ENCODE measurements at places on chromosomes 2 and 18.

DNA sequence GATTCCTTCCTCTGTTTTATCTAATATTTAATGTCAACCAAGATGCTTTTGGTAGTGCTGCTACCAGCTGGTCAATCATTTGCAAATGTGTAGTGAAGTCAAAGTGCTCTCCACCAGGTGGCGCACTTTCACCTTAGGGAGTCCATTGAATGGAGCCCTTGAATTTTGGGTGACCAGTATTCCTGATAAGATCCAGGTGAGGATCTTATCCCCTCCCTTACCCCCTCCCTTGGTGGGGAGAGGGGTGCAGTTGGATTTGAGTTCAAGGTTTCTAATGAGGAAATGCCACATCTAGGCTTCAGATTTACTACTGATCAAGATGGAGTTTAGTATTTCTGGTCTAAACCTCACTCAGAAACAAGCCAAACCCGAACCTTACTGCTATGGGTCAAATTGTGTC, 12.0 kb upstream of the E2F6 start:
- DNase-seq: peak; percentile 62
- no peak overlapping the region for H3K27ac ChIP-seq
- H3K4me3 ChIP-seq: no peak overlapping the region
- peaks cover under 1% of the 10 kb centered on the region for H3K4me1 ChIP-seq
- peaks cover 6% of the 10 kb centered on the region for H3K27me3 ChIP-seq
- H3K36me3 ChIP-seq: peaks cover 11% of the 10 kb centered on the region

DNA sequence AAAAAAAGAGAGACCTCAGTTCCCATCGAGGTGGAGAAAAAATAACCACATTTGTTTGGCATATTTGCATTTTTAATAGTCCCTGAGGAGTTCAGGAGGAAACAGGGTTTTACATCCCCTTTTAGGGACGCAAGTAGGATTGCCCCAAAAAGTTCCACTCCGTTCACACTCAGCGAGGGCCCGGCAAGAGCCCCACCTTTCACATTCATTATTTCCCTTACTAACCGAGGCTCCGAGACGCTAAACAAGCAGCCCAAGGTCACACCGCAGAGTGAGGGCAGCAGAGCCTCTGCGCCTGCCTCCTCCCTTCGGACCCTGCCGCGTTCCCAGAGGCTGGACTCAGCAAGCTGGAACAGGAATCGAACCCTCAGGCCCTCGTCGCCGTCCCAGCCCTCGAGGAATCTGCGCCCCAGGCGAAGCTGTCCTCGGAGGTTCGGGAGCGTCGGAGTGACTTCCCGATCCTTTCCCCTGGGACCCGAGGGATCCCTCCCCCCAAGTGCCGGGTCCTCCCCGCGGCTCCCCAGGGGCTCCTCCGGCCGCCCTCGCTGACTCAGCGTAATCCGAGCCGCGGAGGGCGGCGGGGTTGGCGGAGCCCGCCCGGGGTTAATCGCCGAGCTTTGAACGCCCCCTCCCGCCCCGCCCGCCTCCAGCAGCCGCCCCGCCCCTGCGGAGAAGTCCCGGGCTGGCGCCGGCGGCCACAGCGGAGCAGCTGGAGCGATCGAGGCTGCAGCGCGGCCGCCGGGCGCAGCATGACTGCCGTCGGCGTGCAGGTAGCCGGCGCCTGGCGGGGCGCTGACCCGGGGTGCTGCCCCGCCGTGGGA, at the start of gene TMEM37:
TSS of gene TMEM37 (plus strand) at position 700 of the 821 bp plus-strand sequence. CDS start at position 750, 50 bp downstream.
- H3K4me1 ChIP-seq: peaks cover 8% of the 10 kb centered on the region
- peak within 1 kb of the TSS; percentile 65 for H3K4me3 ChIP-seq
- no peak within 1 kb of the TSS for H3K27ac ChIP-seq
- no peaks in the 10 kb centered on the region for H3K36me3 ChIP-seq
- no peak for DNase-seq

GRCh38 chr2:227864161-227864756, 7.2 kb upstream of the DAW1 start:
- no peaks in the 10 kb centered on the region for H3K4me1 ChIP-seq
- H3K27ac ChIP-seq: no peak overlapping the region
- DNase-seq: no peak
- no peak overlapping the region for H3K4me3 ChIP-seq

GRCh38 chr2:183375821-183376220, 251.6 kb downstream of the NUP35 start:
- H3K4me1 ChIP-seq: no peaks in the 10 kb centered on the region
- H3K4me3 ChIP-seq: no peak overlapping the region
- no peak overlapping the region for H3K27ac ChIP-seq
- H3K36me3 ChIP-seq: no peaks in the 10 kb centered on the region
- no peak for DNase-seq
- H3K27me3 ChIP-seq: no peaks in the 10 kb centered on the region

- peaks cover 11% of the 10 kb centered on the region for H3K27me3 ChIP-seq
- H3K4me3 ChIP-seq: peak overlapping the region; percentile 78
- H3K4me1 ChIP-seq: peaks cover 5% of the 10 kb centered on the region
- H3K27ac ChIP-seq: no peak overlapping the region
- H3K36me3 ChIP-seq: no peaks in the 10 kb centered on the region
Observed at GRCh38 chr2:170409164-170409535, 231.2 kb downstream of the MYO3B start.

DNA sequence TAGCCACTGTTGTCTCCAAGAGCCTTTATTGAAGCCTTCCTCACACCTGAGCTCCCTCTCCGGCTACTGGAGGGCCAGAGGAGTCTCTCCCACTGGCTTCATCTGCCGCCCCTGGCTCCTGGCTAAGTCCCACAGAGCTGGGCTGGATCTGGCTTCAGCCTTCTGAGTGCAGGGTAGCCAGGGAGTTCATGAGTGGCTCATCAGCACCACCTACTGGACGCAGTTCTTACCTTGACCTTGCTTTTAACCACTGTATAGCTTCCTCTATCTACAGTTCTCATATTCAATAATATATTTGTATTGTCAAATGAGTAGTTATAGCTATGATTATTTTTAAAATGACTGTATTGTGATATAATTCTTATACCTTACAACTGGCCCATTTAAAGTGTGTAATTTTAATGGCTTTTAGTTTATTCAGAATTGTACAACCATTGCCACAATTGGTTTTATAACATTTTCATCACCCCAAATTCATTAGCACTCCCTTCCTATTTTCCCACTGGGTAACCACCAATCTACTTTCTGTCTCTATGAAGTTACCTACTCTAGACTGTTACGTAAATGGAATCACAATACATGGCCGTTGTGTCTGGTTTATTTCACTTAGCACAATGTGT, 17.7 kb downstream of the CNDP1 start:
- no peaks in the 10 kb centered on the region for H3K4me1 ChIP-seq
- H3K27me3 ChIP-seq: peaks cover 12% of the 10 kb centered on the region
- H3K4me3 ChIP-seq: no peak overlapping the region
- no peaks in the 10 kb centered on the region for H3K36me3 ChIP-seq

DNA sequence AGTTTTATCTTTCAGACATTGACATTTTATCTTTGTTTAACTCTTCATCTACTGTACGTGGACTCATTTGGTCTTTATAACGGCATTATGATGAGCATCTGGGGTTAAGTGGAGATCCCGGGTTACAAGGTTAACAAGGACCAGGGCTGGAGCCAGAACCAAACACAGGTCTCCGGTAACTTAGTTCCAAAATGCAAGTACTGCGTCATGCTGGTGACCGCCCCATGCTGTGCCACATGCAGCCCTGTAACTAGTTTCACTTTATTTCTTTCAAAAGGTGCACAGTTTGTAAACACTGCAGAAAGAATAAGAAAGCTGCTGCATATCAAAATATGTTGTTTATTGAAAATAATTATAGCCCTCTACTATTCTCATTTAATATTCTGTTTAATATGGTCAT, 3.1 kb downstream of the SLC5A7 start:
- H3K4me1 ChIP-seq: no peaks in the 10 kb centered on the region
- H3K4me3 ChIP-seq: no peak overlapping the region
- no peak for DNase-seq
- no peak overlapping the region for H3K27ac ChIP-seq

DNA sequence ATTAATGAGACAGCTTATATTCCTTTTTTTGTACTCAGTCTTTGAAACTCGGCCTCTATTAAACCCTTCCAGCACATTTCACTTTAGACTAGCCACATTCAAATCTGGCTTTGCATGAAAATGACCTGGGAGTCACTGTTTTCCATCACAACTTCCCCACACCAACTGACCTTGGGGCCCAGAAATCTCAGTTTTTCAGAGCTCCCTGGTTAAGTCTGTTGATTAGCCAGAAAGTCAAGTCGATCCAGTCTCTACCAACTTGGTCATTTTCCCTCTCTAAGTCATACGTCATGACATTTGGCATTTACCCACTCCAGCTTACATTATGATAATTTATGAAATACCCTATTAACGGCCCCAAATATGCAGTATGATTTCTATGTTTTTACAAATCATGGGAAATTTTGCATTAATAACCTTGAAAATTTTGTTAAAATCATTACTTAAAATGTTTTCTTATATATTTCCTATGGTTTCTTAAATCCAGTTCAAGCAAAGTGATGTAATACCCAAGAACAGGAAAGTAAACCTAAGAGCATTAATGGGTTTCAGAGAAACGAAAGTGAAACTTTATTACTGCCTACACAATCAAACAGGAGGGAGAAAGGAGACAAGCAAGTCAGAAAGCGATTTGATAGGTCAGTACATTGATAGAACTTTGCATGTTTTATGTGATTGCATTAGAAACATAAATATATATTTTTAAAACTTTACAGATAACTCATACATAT, 77.1 kb downstream of the SPATS2L start:
- peak; percentile 26 for DNase-seq
- H3K4me1 ChIP-seq: peaks cover 9% of the 10 kb centered on the region
- H3K27me3 ChIP-seq: no peaks in the 10 kb centered on the region
- peak overlapping the region; percentile 57 for H3K4me3 ChIP-seq
- H3K36me3 ChIP-seq: no peaks in the 10 kb centered on the region

- H3K27ac ChIP-seq: peak overlapping the region; percentile 0
- no peaks in the 10 kb centered on the region for H3K27me3 ChIP-seq
- H3K36me3 ChIP-seq: no peaks in the 10 kb centered on the region
- no peak for DNase-seq
- no peak overlapping the region for H3K4me3 ChIP-seq
- H3K4me1 ChIP-seq: peaks cover 21% of the 10 kb centered on the region
Observed at GRCh38 chr2:206798000-206798399, 32.6 kb downstream of the FASTKD2 start.

- no peak for DNase-seq
- no peak overlapping the region for H3K4me3 ChIP-seq
- H3K4me1 ChIP-seq: peaks cover 72% of the 10 kb centered on the region
- H3K36me3 ChIP-seq: no peaks in the 10 kb centered on the region
- peak overlapping the region; percentile 57 for H3K27ac ChIP-seq
Observed at GRCh38 chr2:108623616-108624015, 89.3 kb downstream of the LIMS1 start.

GRCh38 chr2:142321706-142322280, 191.0 kb upstream of the LRP1B start:
- peaks cover 4% of the 10 kb centered on the region for H3K27me3 ChIP-seq
- DNase-seq: no peak
- no peak overlapping the region for H3K27ac ChIP-seq
- peaks cover 6% of the 10 kb centered on the region for H3K36me3 ChIP-seq
- no peaks in the 10 kb centered on the region for H3K4me1 ChIP-seq

- H3K4me1 ChIP-seq: no peaks in the 10 kb centered on the region
- no peak overlapping the region for H3K27ac ChIP-seq
- no peaks in the 10 kb centered on the region for H3K27me3 ChIP-seq
- H3K4me3 ChIP-seq: no peak overlapping the region
- DNase-seq: no peak
Observed at GRCh38 chr2:27796791-27797765, 25.6 kb downstream of the MRPL33 start.

DNA sequence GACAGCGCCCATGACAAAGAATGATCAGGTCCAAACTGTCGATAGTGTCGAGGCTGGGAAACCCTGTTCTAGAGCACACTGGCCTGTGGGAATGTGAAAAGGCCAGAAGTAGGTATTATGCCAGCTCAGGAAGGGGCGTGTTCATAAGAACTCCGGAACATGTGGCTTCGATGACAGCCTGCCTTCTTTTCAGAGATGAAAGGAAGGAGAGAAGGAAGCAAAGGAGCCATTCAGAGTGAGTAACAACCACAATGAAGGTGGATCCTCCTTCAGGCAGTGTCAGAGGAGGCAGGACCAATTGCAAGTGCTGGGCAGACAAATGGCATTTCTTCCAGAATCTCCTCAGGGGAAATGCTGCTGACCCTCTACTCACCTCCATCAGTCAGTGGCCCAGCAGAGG, 58.5 kb downstream of the NCKAP5 start:
- DNase-seq: no peak
- H3K27ac ChIP-seq: no peak overlapping the region

- peaks cover 2% of the 10 kb centered on the region for H3K27me3 ChIP-seq
- H3K27ac ChIP-seq: no peak overlapping the region
- no peaks in the 10 kb centered on the region for H3K4me1 ChIP-seq
- no peaks in the 10 kb centered on the region for H3K36me3 ChIP-seq
- no peak overlapping the region for H3K4me3 ChIP-seq
Observed at GRCh38 chr2:224208007-224208406, 168.9 kb upstream of the SERPINE2 start.

- H3K4me1 ChIP-seq: no peaks in the 10 kb centered on the region
- no peaks in the 10 kb centered on the region for H3K36me3 ChIP-seq
- peaks cover 2% of the 10 kb centered on the region for H3K27me3 ChIP-seq
- H3K27ac ChIP-seq: no peak overlapping the region
- no peak overlapping the region for H3K4me3 ChIP-seq
Observed at GRCh38 chr2:165176780-165177179, 27.1 kb downstream of the SCN3A start.

DNA sequence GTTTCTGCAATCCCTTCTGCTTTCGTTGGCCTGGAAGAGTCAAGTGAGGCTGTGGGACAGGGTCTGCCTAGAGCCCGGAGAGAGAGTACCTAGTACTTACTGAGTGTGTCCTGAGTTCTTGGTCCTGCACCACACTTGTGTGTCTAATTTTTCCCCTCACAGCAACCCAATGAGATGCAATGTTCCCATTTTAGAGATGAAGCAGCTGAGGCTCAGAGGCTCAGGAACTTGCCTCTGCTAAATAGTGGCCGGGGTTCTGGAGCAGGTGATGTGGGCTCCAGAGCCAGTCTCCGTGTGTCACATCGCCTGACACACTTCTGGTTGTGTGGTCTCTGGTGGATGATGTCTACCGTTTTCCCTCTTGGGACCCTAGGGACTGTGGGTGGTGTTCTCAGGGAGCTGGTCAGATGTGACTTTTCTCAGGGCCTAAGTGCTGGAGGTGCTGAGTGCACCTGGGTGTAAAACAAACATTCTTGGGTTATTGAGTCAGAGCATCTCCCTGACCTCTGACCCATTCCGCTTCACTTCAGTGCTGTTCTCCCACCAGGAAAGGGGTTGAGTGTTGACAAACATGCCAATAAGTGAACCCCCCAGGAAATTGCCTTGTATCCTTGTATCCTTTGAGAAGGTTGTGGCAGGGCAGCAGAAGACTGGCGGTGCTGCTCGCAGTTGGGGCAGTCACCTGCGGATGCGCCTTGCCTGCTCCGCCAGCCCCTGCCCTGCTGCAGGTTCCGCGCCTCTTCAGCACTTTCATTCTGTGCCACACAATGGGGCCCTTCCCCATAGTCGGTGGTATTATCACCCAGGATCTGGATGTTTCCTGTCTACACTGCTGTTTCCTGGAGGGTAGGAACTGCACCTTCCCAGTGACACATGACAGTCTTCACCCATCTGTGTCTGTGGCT, 32.1 kb downstream of the HK2 start:
- H3K27ac ChIP-seq: no peak overlapping the region
- H3K4me3 ChIP-seq: no peak overlapping the region
- H3K27me3 ChIP-seq: no peaks in the 10 kb centered on the region
